ENCODE measurements at places on chromosomes 5 and 9.

DNA sequence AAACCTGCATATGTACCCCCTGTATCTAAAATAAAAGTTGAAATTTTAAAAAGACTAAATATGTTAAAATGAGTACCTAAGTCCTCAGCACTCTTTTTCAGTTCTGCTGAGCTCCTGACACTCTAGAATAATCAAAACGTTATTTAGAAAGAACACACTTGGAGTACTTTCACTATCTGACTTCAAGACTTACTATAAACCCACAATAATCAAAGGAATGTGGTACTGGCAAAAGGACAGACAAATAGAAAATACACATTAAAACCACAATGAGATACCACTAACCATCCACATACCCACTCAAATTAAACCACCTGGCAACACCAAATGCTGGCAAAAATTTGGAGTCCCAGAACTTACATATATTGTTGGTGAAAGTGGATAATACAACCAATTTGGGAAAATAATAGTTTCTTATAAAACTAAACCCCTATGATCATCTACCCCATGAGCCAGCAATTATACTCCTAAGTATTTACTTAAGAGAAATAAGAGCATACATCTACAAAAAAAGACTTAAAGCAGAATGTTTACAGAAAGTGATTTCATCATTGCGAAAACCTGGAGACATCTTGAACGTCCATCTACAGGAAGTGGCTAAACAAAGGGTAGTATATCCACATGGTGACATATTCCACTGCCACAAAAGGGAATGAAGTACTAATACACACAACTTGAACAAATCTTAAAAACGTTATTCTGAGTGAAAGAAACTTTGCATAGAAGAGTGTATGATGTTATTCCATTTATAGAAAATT, 12.8 kb upstream of the PRSS3 start:
- no peak for DNase-seq

GRCh38 chr5:56279291-56279690, 46.2 kb upstream of the ANKRD55 start:
- DNase-seq, result no peak

DNA sequence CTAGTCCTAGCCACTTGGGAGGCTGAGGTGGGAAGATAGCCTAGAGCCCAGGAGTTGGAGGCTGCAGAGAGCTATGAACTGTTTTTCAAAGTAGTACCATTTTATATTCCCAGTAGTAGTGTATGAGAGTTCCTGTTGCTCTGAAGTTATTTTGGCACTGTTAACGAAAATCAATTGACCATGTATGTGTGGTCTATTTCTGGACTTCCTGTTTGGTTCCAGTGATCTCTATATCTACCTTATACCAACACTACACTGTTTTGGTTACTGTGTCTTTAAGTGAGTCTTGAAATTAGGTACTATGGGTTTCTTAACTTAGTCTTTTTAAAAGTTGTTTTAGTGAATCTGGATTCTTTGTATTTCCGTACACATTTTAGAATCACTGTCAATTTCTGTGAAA, 13.6 kb downstream of the SLF1 start:
- no peak for DNase-seq

DNA sequence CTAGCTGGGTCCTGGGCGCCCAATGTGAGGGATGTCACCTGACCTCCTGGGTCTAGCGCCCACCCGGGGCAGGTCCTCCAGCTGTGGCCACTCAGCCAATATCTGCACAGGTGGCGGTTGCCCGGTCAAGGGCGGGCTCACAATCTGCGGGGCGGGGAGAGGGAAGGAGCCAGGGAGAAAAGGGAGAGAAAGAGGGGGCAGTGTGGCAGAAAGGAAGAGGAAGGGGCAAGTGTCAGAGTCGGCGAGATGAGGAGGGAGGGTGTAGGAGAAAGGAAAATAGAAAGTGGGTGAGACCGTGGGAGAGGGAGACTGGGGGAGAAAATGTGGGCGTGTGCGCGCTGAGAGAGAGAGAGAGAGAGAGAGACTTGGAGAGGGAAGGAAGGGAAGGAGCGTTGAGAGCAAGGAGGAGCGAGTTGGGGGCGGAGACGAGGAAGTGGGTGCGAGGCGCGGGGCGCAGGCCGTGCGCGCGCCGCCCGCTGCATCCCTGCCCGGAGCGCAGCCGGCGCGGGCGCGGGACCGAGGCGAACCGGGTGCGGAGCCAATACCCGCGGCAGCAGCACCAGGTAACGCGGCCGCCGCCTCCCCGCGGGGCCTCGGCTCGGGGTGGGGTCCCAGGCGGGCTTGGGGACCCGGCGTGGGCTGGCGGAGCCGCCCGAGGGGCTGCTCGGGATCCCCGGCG, at the start of gene HRH2:
TSS of gene HRH2 (plus strand) at position 479 of the 679 bp plus-strand sequence. CDS start 25,163 bp downstream, outside the sequence.
- DNase-seq, result peak; percentile 24

- no peak for DNase-seq
Measured at GRCh38 chr5:123810253-123810652, 298.3 kb downstream of the CSNK1G3 start.

GRCh38 chr5:42813533-42813932, 1.8 kb upstream of the SELENOP start:
- DNase-seq, result no peak

DNA sequence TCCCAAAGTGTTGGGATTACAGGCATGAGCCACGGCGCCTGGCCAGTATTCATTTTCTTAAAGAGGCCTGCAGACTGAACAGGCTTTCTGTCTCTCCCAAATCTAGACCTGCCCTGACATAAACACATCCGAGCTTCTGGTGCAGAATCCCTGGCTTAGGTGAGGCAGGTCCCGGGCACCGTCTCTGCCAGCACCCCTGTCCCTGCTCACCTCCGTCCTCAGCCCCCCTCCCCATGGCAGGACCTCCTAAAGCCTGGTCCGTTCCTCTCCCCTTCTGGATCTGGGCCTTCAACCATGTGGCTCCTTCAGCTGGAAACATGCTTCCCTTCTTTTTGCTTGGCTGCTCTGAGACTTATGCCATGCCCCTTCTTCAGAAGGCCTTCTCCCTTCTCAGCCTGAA, 22.7 kb upstream of the RXRA start:
- DNase-seq, result no peak

DNA sequence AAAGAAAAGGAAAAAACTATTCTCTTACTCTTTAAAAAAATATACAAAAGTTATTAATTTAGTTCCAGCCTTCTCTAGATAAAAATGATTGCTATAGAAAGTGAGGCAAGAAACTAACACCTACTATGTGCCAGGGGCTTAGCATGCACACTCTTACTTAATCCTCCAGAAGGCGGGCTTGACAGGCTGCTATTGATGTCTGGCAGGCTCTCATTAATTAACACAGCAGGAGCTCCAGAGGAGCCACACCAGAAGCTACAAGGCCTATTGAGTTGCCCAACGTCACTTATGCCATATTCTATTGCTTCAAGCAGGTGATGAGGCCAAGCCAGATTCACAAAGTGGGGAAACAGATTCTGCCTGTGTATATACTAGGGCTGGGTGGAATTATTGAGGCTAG, 54.6 kb upstream of the CLINT1 start:
- DNase-seq, result no peak

DNA sequence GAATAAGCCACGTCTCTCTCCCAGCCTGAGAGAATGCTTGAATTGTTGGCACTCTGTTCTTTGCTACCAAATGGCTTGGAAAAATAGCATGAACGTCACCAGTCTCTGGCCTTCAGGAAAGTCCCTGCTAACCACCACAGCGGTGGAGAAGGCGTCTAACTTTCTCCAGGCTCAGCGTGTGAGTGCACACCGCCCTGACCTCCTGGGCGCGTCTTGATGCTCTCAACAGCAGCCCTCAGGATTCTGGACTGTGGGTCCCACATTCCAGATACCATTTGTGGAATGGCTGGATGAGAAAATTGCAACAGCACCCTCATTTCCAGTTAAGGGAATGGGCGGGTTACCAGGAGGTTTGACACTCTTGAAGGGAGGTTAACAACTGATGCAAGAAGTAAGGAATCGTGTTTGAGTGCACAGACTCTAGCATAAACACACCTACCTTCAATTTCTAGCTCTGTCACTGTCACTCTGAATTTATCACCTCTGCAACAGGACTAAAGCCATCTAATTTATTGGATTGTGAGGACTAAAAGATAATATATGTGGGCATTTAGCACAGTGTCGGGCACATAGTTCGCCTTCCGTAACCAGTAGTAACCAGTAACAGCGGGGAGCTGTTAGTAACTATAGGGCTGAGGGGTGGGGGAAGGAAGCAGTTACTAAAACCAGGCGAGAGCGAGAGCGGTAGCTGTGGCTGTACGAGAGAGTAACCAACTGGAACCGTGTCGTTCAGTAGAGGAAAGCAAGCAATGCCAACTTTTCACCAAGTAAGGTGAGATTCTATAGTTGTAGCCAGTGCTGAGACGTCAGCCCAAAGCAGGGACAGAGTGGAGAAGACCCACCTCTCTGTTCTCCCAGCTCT, 807 bp upstream of the PLGRKT start:
- DNase-seq, result peak; percentile 41

DNA sequence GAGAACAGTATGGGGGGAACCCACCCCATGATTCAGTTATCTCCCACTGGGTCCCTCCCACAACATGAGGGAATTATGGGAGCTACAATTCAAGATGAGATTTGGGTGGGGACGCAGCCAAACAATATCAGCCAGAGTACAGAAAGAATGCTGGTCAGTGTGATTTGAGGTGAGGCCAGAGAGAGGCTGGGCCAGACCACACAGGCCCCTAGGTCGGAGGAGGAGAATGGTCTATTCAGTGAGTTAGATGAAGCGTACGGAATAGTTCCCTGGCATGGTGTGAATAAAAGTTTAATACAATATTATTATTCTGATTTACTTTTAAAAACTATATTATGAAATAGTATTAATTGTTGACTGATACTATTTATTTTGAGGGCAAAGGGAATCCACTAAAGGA, 39.7 kb downstream of the PCSK5 start:
- no peak for DNase-seq

DNA sequence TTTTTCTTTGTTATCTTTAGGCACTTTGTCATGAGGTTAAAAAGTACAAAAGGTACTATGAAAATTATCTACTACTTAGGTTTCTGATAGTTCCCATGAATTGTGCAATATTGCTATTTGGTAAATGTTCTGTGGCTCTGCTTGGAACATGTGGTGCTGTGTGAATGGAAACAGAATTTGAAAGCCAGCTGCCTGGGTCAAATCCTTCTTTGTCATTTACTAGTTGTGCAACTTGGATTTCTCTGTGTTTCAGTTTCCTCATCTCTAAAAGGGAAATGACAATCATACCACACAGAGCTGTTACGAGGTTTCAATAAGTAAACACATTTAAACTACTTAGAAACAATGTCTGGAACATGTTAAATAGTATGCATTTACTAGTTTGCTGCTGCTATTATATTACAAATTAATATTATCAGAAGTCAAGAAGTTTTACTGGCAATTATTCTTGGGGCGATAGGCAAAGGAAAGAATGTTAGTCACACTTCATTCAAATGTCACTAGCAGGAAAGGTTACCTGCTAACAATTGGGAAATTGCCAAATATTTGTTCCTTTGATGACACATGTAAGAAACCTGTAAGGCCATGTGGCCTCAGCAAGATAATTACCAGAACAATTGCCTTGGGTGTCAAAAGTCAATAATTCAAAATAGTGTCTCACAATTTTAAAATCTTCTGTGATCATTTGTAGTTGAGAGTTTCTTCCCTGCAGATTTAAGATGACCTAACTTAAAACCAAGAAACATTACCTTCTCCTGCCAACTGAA, 184.8 kb downstream of the KIAA0825 start:
- peak; percentile 13 for DNase-seq

GRCh38 chr9:69178583-69179011, 4.5 kb downstream of the TJP2 start:
- DNase-seq, result peak; percentile 38

DNA sequence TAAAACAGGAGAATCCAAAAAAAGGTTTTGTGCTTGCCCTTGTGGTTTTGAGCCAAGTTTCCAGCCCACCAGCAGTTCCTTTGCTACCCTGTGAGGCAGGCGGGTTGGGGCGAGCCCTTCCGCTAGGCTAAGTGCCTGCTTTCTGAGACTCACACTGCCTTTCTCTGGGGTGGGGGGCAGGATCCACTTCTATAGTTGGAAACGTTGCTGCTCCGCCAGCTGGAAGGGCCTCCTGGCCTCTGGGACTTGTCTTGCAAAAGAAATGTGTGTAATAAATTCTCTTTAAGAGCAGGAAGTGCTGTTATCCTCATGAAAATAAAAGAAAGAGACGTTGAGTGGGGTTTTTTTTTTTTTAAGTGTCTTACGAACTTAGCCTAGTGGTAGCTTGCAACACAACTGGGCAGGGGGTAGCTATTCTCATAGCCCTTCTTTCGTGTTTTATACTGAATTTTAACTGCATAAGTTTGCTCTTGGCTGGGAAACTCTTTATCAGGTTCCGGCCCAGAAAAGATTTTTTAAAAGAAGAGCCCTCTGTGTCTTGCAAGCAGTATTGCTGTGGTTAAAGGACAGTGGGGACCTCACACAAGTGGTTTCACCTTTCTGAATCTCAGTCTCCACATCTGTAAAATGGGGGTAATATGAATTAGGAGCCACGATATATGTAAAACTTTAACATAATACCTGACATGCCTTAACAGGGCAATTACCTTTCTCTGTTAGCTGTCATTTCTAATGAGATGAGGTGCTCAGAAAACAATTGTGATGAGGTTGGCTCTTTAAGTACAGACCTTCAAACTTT, 19.8 kb downstream of the JADE2 start:
- DNase-seq, result no peak

- no peak for DNase-seq
Measured at GRCh38 chr5:39371367-39371635, 7.0 kb upstream of the C9 start.

DNA sequence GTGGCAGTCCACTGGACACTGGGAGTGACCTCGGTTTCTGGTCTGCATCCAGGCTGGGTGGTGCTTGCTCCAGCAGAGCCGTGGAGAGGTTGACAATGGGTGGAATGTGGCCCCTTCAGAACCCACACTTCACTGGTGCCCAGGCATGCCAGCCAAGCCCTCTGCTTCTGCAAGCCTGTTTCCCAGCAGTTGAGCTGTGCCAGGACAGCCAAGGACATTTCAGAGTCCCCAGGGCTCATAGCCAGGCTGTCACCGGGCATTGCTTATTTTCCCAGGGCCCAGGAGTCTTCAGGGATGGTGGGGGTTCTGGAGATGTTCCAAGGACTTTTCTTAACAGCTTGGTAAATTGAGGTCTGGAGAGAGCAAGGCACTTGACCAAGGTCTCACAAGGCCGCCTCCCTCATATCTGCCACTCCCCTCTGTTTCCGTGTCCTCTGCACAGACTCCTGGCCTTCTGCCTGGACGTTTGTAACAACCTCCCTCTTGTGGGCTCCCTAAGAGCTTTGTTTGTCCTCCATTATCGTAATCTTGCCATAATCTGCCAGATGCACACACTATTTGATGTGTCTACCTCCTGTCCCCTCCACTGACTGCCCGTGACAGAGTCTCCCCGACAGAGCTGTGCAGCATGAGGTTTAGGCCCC, 3.8 kb upstream of the NDST1 start:
- no peak for DNase-seq

DNA sequence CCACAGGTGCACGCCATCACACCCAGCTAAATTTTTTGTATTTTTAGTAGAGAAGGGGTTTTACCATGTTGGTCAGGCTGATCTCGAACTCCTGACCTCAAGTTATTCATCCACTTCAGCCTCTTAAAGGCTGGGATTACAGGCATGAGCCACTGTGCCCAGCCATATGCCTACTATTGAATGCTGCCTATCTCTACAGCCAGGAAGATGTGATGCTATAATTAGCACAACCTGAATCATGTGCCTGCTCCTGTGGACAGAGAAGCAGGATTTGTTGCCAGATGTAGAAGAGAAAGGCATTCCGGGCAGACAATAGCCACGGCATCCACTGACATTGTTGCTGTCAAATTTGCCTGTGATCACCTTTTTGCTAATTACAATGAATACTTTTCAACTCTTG, 24.4 kb upstream of the MLLT3 start:
- no peak for DNase-seq

GRCh38 chr9:13467157-13467556, 187.7 kb upstream of the MPDZ start:
- DNase-seq, result no peak

- DNase-seq, result peak; percentile 40
Measured at GRCh38 chr9:93589688-93590087, 13.3 kb downstream of the PHF2 start.

Data from brain microvascular endothelial cell (primary cell).